ENCODE measurements at places on chromosomes 7 and 10.
A peak's percentile ranks its signal among the peaks of the same experiment; 100 is the strongest.

- no peak for DNase-seq
Observed at GRCh38 chr7:100679927-100680575, 6.5 kb downstream of the GNB2 start.

GRCh38 chr7:84043661-84044191 lies 150.9 kb downstream of the SEMA3A start:
- no peak for DNase-seq

GRCh38 chr7:82444220-82444909 lies 788 bp upstream of the CACNA2D1 start:
- DNase-seq = no peak

GRCh38 chr7:100147278-100147677 lies 1.4 kb upstream of the LAMTOR4 start:
- DNase-seq = no peak

GRCh38 chr10:71762324-71762723 lies 11.0 kb downstream of the VSIR start:
- no peak for DNase-seq

DNA sequence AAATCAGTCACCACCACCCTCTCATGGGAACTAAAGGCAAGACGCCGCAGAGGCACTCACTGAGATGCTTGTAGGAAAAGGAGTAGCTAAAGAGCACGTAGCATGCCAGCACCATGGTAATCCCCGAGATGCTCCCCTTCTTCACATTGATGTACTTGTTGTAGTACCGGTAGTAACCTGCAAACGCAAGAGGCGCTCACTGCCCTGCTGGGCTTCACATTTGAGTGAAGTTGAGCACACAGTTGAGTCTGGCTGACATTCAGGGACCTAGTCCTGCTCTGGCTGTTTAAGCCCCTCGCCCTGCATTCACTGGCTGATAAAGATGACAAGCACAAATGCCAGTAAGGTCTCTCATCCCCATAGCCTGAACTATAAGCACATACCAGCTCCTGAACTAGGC lies 6.9 kb downstream of the ATP5MF start:
- DNase-seq = no peak

GRCh38 chr7:154973381-154973780 lies 29.5 kb downstream of the PAXIP1 start:
- DNase-seq = no peak

DNA sequence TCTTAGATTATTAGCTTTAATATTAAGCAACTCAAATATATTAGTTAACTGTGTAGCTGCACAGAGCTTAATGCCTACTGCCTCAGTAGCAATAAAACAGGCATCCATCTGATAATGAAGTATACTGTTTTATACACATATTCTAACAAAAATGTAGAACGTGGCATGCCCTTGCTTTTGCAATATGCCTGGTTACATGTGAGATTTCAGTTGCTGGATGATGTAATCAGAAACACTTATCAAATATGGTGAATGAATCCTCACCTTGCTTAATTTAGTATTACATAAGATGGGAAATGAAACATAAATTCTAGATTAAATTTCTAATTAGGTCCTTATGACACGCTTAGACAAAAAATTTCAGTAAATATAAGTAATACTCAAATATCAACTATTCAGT lies 8.0 kb downstream of the DNAJC1 start:
- DNase-seq = no peak

DNA sequence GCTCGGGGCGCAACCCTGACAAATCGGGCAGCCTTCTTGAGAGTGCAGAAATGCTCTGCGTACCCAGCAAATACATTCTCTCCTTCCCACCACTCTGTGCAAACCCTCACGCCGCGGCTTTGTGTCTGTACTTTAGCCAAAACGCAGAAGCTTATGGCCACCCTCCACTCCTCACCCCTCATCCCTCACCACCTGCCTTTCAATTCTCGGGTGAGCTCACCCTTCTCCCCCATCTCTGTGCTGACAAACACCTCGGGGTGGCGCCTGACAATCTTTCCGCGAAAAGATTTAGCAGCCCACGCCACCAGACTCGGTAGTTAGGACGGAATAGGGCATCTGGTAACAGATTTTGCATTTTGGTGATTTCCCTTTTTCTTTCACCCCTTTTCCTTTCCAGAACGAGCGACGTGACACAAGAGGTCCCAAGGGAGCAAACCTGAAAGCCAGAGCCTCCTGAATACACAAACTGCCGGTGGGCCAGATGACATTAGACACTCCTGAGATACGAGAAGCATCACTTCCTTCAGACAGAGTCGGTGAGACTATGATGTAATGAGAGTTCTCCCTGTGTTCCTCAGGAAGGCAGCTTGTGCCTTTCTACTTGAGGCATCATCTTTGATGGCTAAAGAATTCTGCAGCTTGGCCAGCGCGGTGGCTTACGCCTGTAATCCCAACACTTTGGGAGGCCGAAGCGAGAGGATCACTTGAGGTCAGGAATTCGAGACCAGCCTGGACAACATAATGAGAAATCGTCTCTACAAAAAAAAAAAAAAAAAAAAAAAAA lies 671 bp upstream of the ATAD1 start:
- peak; percentile 49 for DNase-seq

- no peak for DNase-seq
Observed at GRCh38 chr10:44388641-44389040, 3.7 kb upstream of the CXCL12 start.

GRCh38 chr7:106855540-106856132 lies 9.4 kb upstream of the PIK3CG start:
- DNase-seq = no peak

GRCh38 chr7:158327571-158328180 lies 259.9 kb downstream of the PTPRN2 start:
- no peak for DNase-seq

- DNase-seq = no peak
Observed at GRCh38 chr10:127690176-127690835, 46.7 kb upstream of the FOXI2 start.

- DNase-seq = peak; percentile 72
Observed at GRCh38 chr10:59880971-59881510, 25.3 kb downstream of the CCDC6 start.

DNA sequence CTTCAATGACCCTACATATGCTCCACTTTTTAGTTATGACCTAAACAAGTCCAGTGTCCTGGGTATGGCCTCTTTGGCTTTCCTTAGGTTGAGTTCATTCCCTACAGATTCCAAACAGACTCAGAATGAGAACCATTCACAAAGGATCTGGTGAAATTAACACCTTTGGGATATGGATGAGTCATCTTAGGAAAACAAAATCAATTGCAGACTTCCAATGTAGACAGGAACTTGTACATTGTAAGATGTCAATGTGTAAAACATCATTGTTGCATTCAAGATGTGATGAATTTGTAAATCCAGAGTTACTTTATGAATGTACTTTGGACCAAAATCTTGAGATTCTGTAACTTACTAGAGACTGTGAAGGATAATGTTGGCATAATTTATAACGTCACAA lies 43.4 kb upstream of the HECTD2 start:
- DNase-seq = no peak

- DNase-seq = no peak
Observed at GRCh38 chr10:43252783-43253341, 14.0 kb downstream of the RASGEF1A start.

GRCh38 chr10:126294451-126294850 lies 93.8 kb downstream of the ADAM12 start:
- no peak for DNase-seq

- DNase-seq = peak; percentile 46
Observed at GRCh38 chr10:80500572-80501380, 36.9 kb upstream of the SH2D4B start.

DNA sequence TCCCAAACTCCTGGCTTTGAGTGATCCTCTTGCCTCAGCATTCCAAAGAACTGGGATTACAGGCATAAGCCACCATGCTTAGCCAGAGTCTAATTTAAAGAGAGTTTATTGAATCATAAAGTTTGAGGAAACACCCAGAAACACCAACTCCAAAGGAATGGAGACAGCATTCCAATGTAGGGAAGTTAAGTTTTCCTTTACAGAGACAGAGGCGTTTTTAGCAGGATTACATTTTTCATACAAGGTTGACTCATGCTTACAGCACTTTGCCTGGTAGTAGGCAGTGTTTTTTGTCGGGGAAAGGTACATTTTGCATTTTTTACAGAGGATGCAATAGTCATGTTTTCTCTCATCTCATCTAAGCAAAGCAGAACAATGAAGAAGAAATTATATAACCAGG lies 18.9 kb upstream of the OPN4 start:
- DNase-seq = no peak

GRCh38 chr10:33506838-33507661 lies 172.6 kb upstream of the NRP1 start:
- DNase-seq = no peak

DNA sequence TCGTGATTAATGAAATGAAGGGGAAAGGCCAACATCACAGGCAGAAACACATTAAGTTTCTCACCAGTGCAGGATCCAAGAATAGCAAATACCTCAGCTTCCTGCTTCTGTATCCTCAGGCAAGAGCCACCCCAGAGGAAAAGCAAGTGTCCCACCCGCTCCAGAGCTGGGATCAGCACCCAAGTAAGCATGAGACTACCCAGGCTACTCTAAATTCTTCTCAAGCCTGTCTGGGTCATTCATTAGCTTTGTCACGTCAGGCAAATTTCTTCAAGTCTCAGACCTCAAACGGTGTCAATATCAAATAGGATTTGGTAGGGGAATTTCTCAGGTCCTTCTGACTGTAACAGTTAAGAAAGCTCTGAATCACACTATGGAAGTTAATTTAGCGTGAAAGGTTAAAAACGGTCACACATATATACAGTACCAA lies 59.0 kb downstream of the GNA12 start:
- no peak for DNase-seq

DNA sequence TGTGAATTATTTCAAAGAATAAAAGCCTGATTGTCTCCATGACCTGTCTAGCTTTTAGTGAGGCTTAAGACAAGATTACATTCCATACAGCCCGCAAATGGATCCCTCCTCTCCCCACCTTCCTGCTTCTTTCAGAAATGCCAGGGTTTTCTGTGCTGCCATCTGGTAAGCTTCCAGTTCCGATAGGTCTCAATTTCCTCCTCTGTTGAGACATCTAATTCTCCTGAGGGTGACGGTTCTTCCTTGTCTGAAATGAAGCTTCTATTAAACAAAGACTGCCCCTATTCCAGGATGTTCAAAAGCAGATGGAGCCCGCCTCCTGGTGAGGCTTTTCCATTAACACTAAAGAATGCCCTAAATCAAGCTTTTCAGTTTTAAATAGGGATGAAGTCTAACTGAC lies 295.6 kb downstream of the PTPRN2 start:
- no peak for DNase-seq

- no peak for DNase-seq
Observed at GRCh38 chr7:32298408-32299132, 191.6 kb downstream of the LSM5 start.

GRCh38 chr7:142611566-142612236 lies 137.6 kb upstream of the PRSS1 start:
- DNase-seq = no peak

DNA sequence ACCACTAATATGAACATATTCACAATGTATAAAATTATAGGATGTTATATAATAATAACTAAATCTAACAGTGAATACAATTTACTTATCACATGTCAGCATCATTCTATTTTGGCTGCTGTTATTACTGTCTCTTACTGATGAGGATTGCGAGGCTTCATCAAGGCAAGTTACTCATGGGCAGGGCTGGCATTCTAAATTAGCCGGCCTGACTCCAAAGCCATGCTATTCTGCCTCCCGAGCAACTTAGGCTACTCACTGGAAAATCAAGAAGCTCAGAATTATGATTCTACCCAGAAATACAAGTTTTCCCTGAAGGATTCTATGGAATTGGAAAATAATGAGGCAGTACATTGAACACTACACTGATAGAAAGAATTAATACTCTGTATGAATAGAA lies 101.7 kb downstream of the ICA1 start:
- no peak for DNase-seq

DNA sequence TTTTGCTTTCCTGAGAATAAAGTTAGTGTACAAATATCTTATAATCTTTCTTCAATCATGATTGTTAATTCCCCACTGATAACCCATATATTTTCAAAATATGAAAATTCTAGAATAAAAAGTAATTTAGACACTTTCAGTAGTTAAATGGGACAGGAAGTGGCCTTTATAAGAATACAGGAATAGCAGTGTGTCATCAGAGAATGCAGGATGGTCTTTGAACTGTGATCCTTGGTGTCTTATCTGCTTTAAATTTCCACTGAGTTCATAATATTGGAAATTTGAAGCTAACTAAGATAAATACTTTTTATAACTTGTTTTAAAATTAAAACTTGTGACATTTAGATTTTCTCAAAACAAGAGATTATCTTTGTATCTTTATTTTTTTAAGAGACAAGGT lies 75.4 kb downstream of the CREM start:
- DNase-seq = no peak

DNA sequence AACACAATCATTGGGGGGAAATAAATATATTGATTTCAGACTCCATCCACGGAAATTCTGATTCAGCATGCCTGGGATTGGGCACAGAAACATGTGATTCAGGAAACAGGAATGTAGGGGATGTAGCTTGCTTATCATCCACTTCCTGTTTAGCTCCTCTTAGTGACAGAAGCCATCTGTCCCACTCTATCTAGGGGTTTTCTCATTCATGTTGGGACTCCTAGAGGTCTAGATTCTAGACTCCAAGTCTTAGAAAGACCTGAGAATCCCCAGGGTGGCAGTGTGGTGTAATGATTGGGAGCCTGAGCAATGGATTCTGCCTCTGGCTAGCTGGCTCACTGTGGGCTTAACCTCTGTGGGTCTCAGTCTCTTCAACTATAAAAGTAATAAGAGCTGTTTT lies 67.9 kb downstream of the CDK1 start:
- no peak for DNase-seq

- no peak for DNase-seq
Observed at GRCh38 chr7:158044482-158044823, 543.2 kb downstream of the PTPRN2 start.

DNA sequence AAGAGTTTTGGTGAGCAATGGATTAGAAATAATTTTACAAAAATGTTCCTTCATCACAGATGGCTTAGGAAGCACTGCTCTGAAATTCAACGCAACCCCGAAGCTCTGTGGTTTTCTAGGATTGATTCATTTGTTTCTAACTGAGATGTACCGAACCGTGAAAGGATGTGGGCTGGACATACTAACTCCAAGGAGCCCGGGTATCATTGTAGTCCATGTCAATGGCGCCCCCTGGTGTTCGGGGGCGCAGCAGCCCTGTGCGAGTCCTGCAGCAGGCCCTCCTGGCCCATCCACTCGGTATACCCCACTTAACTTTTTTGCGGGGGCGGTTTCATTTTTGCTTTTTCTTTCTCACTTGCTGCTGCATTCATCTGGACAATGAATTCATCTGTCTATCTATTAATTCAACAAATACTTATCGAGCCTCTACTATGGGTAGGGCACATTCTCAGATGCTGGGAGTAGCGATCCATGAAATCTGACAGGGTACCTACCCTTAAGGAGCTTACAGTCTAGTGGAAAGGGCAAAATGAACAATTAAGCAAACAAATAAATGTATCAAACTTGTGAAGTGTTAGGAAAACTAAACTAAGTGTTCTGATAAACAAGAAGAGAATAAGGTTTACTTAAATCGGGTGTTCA lies 25.2 kb upstream of the ITPRID1 start:
- peak; percentile 42 for DNase-seq

DNA sequence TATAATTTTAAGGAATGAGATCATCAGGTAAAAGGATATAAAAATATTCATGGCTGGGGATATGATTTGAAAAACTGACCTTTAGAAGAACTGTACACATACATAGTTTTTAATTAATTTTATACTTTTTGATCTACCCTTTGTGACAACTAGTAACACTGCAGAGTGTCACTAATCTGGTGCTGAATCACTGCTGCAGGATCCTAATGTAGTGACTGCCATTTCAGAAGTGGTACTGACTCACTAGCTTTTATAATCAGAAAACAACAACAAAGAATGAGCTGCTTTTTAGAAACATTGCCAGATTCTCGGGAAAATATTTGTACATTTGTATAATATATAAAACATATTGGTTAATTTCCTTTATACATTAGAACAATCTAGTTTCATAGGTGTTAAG lies 110.4 kb downstream of the HIPK2 start:
- no peak for DNase-seq

Data from activated T-cell treated with anti-CD3 and anti-CD28 coated beads for 48 hours (primary cell).